ENCODE measurements at places on chromosomes 5 and 9.
A peak's percentile ranks its signal among the peaks of the same experiment; 100 is the strongest.

GRCh38 chr5:81078930-81079329 lies 118.8 kb downstream of the RASGRF2 start:
- DNase-seq = no peak

- DNase-seq = no peak
Measured at GRCh38 chr9:85522459-85523092, 219.2 kb downstream of the AGTPBP1 start.

DNA sequence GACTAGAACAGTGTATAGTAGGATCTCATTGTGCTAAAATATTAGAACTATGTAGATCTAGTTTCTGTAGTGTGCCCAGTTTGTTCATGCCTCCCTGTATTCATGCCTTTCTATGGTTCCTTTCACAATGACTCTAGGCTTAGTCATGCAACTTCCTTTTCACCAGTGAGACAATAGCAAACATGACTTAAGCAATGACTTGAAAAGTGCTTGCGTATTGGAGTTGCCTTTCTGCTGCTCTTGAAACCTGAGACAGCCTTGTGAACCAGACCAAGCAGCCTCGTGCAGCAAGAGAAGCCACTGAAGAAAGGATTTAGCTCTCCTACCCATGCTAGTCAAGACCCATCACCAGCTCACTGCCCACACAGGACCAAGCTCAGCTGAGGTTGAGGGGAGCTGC lies 294.5 kb upstream of the TAS2R1 start:
- DNase-seq = peak; percentile 71

DNA sequence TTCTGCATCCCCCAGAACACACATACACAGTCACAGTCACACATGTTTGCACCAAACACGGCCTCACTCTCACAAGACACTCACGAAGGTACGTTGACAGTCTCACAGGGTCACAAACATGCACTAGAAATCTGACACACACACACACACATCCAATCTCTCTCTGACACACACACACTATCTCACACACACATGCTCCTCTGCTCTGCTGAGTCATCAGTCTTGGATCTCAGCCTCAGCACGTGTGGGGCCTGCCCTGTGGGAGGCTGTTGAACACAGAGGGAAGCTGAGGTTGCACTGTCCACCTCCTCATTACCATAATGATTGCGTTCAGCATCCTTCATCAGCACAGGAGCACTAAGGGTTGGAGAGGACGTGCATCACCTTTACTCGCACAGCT lies 188.8 kb downstream of the MTRR start:
- DNase-seq = no peak

GRCh38 chr9:127084076-127085039 lies 38.1 kb downstream of the ANGPTL2 start:
- no peak for DNase-seq

DNA sequence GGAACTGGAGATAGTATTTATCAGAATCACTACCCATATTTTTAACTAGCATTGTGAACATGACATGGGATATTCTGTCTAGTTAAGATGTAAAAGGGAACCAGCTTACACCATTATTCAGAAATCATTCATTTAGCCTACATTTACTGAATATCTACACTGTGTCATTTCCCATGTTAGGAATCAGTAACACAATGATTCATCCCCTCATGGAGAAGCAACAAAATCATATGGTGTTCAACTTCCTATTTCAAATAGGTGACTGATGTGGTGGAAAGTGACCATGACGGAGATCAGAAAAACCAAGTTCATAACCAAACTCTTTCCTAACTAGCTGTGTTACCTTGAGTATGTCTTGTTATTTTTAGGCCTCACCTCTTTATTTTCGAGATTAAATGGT lies 550.0 kb upstream of the TUSC1 start:
- DNase-seq = no peak

GRCh38 chr9:113756476-113757192 lies 119.5 kb upstream of the ZNF618 start:
- DNase-seq = no peak

- no peak for DNase-seq
Measured at GRCh38 chr5:107858324-107858723, 187.6 kb upstream of the EFNA5 start.

DNA sequence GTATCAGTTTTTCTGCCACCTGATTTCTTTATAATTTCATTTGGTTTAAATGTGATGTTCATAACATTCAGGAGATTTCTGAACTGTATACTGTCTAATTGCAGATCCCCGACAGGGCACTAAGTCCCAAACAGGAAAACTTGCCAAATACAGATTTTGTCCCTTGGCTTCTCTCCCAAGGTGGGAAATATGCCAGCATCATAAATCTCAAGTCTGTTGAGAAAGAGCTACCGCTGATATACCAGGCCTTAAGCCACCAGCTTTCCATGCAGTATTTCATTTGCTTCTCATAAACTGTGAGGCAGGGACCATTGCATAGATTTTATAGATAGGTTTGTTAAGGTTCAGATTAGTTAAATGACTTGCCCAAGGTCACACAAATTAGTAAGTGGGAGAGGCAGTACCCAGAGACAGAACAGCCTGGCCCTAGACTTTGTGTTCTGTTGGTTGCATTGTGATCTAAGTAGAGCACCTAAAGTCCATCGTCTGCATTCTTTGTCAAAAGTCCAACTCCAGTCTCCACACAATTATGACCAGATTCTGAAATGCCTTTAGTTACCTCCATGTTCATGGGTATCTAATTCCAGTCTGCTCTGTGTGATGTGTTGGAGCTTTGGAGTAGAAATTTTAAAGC lies 16.2 kb downstream of the GPR21 start:
- no peak for DNase-seq

GRCh38 chr5:5456858-5457257 lies 34.4 kb downstream of the ICE1 start:
- no peak for DNase-seq

DNA sequence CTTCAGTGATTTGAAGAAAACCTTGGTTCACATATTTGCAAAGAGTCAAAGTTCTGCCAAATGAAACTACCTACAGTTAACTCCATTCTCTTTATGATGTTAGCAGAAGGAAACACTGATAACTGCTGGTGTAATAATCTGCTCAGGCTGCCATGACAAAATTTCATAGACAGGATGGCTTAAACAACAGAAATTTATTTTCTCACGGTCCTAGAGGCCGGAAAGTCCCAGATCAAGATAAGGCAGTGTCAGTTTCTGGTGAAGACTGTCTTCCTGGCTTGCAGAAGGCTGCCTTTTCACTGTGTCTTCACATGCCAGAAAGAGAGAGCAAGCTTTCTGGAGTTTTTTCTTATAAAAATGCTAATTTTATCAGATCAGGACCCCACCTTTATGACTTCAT lies 102.4 kb upstream of the PARP8 start:
- no peak for DNase-seq

DNA sequence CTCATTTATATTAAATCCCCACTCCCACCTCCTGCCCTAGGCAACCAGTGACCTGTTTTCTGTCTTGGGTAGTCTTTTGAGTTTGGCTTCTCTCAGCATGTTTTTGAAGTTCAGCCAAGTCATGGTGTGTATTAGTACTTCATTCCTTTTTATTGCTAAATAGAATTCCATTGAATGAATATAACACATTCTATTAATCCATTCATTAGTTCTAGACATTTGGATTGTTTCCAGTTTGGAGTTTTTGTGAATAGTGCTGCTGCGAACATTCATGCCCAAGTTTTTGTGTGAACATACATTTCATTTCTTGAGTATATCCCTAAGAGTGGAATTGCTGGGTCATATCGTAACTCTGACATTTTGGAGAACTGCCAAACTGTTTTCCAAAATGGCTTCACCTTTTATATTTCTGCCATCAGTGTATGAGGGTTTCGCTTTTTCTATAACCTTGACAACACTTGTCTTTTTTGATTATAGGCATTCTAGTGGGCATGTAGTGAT lies 2.7 kb downstream of the ZNF346 start:
- no peak for DNase-seq

DNA sequence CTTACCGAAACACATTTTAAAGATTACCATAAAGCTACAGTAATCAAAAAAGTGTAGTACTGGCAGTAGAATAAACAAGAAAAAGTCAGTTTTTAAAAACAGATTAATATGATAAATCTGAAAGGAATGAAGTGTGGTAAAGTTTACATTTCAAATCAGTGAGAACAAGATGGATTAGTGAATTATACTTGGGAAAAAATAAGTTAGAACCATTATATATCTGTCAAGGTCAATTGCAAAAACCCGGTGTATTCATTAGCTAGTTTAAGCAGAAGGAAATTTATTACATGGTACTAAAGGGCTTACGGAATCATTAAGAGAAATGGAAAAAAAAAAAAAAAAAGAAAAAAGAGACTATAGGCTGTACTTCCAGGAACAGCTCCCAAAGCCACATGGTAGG lies 164.3 kb downstream of the MUSK start:
- no peak for DNase-seq

GRCh38 chr9:131012396-131012917 lies 3.5 kb downstream of the LAMC3 start:
- DNase-seq = no peak

GRCh38 chr9:4615251-4615650 lies 46.8 kb upstream of the PLPP6 start:
- DNase-seq = no peak

- DNase-seq = no peak
Measured at GRCh38 chr9:96607971-96608370, 11.7 kb downstream of the CDC14B start.

GRCh38 chr5:59275510-59276324 lies 617.8 kb downstream of the PDE4D start:
- DNase-seq = peak; percentile 65

DNA sequence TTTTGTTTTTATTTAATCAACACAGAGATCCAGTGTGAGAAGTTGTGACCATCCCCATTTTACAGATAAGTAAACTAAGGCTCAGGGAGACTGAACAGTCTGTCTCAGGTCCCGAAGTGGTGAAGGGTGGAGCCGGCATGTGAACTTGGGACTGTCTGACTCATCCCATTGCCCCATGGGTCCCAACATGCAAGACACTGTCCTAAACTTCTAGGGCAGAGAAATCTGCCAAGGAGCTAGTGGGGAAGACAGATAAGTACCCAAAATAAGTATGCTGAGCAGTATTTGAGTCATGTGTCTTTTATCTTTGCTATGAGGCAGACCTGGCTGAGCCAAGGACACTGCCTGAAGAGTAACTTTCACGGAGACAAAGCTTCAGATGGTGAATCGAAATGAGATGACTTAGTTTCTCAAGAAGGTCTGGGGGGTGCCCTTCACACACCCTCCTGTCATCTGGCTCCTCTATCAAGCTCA lies 64.3 kb upstream of the SLC25A51 start:
- no peak for DNase-seq

- no peak for DNase-seq
Measured at GRCh38 chr5:40394698-40395097, 285.0 kb upstream of the PTGER4 start.

DNA sequence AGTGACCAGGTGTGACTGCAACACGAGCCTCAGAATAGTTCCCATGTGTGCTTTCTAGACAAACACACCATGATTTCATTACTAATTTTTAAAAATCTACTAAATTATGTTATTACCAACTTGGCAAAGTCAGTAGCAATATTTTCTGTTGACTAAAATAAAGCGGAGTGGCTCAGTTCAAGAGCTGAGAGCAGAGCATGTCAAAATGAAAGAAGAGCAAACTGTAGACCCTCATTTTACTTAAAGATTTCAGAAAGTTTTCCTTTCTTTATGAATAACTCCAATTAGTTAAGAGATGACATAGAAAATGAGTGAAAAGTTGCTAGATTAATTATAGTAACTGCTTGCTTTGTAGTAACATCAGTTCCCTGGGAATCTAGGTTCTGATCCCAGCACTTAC lies 17.9 kb downstream of the OXCT1 start:
- DNase-seq = no peak

DNA sequence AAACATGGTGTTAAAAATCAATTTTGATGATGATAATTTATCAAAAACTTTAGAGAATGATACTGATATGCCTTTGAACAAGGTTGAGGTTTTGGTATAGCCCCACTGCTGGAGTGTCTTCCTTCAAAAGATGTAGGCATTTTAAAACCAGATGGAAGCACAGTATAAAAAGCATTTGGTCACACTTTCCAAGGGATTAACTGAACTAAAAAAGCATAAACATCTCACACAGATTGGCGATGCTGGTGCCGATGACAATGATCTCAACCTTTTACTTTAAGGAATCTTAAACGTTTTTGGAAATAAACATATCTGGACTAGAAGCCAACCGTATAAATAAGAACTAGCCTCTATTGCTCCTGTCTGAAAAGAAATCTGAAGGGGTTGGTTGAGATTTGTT lies 488.4 kb downstream of the ENC1 start:
- DNase-seq = no peak

GRCh38 chr9:69400470-69400869 lies 75.5 kb downstream of the ENTREP1 start:
- no peak for DNase-seq

GRCh38 chr5:45038366-45038987 lies 229.7 kb downstream of the MRPS30 start:
- DNase-seq = no peak

DNA sequence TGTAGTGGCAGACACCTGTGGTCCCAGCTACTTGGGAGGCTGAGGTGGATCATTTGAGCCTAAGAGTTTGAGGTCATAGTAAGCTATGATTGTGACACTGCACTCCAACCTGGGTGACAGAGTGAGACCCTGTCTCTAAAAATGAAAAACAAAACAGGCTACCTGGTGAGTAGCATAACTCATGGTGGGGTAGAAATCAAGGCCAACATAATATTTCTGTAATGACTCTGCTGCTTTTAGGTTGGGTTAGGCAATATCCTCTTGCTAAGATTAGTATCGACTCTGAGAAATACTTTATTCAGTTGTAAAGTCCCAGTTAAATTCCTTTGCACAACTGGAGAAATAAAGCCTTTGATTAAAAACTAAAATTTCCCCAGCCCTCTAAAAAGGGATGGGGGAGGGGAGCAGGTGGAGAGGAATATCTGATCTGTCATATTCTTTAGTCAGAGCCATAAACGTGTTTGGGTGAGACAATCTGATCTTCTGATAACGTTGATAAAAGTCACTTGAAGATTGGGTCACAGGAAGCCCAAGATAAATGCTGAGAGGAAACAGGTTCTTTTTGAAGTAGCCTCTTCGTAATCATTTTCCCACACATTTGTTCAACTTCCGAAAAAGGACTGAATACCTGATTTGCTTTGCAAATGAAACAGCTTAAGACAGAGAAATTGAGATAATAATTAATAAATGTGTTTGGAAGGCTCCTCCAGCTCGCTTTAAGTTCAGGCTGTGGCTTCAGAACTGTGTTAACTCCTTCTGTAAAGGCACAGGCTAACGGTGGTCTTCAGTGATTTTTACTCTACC lies 14.9 kb downstream of the IL4 start:
- DNase-seq = no peak

DNA sequence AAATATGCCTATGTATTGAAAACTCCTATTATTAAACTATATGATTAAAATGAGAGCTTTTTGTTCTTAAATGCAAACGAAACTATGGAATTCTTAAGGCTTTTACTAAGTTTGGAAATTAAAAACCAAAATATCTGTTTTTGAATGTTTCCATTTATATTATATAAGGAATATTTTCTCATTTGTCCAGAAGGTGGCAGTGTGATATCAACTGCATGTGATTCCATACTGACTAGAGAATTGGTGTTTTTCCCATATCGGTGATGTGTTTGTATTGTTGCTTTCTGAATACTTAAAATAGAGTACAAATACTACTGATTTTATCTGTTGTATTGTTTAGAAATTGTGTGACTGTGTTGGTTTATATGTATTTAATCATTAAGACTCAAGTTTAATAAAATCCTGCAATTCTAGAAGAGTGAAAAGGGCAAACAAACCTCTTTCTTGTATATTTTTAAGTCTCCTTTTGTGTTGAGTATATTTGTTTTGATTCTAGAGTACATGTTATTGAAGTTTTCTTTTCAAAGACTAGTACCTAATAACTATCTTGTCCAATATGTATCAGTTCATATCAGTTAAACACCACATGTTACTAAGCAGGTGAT lies 320.8 kb downstream of the CCDC171 start:
- no peak for DNase-seq
